Femur (tissue), 1 donor: ENCODE measurements at places on chromosomes 7 and 10.

GRCh38 chr7:12766416-12766815, 79.0 kb downstream of the ARL4A start:
- no peak for DNase-seq

DNA sequence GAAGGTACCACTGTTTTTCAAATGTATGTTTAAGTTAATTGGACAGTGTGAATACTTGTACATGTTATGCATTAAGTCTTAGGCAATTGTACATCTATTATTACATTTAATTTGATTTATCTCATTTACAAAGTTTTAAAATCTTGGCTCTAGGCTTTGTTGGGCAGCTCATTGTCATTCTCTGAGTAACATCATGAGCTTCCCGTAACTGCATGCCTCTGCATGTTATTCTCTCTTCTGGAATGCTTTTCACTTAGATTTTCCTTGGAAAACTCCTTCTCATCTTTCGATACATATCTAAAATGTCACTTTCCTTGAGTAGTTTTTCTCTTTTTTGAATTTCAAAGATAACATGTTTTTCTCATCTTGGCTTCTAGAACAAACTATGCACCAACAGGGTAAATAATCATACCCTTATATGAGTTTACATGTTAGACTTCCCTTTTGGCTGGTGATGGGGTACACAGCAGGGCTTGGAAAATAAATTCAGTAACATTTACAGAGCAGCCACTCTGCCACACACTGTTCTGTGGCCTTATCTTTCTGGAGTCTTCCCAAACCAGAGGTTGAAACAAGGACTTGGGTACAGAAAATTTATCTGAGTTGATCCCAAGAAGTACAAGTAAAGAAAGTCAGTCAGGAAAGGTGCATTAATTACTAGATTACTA, 42.2 kb upstream of the A1CF start:
- no peak for DNase-seq

- no peak for DNase-seq
These were observed 27.6 kb upstream of the BMS1 start for GRCh38 chr10:42755028-42755451.

DNA sequence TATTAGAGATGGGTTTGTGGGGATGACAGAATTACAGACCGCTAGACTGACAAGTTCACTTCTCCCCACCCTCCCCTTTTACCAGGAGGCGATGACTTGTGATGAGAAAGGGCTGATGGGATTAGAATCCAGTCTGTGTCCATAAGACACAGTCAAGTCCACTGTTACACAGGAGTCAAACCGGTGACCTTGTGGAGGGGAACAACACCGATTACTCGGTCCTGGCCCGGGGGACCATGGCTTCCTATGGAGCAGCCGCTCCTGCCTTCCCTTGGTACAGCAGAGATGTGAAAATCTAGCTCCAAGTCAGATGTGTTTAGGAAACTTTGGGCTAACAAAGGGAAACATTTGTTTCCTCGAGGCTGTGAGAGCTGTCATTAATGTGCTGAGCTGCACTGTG, 105.5 kb downstream of the ACTR3B start:
- no peak for DNase-seq

DNA sequence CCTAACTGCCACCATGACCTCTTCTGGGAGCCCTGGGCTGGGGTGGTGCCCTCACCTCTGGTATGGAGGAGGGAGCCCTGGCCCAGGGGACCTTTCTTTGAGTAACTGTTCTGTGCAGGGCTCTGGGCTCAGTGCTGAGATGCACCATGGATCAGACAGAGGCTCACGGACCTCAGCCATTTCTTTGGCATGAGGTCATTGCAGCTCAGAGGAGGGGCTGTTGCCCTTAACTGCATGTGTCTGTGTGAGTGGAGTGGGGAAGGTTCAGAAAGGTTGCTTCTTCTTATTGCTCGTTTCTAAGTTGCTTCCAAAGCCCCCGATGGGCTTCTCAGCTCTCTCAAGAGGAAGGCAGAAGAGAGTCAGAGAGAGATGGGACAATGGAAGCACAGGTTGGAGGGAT, 233.9 kb downstream of the RPS24 start:
- DNase-seq = no peak

- no peak for DNase-seq
These were observed 25.7 kb downstream of the MYO3A start for GRCh38 chr10:25959540-25960232.

DNA sequence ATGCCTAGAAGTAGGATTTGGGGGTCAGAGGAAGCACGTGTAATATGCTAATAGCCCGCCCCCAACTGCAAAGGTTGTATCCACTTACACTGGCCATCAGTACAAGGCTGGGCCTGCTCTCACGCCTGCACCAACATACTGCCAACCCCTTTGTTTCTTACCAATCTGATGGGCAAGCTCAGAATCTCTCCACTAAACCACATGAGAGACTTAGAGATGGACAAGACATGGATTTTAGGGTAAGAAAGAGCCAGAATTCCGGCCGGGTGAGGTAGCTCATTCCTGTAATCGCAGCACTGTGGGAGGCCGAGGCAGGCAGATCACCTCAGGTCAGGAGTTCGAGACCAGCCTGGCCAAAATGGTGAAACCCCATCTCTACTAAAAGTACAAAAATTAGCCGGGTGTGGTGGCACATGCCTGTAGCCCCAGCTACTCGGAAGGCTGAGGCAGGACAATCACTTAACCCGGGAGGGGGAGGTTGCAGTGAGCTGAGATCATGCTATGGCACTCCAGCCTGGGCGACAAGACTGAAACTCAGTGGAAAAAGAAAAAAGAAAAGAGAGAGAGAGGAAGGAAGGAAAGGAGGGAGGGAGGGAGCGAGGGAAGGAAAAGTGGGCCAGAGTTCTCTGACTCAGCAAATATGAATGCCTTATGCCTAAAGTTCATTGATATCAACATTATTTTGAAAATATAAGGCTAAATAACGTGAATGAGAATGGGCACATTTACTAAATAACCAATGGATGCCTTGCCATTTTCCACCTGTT, 162.2 kb downstream of the SLIT1 start:
- DNase-seq = no peak

DNA sequence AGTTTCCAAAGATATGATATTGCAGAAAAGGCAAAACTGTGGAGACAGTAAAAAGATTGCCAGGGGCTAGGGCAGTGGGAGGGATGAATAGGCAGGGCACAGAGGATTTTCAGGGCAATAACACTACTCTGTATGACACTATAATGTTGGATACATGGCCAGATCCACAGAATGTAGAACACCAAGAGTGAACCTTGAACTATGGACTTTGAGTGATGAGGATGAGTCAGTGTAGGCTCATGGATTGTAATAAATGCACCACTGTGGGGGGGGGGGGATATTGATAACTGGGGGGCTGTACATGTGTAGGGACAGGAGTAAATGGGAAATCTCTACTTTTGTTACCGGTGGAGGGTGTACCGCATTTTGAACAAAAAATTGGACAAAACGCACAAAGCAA, 77.4 kb downstream of the ALOX5 start:
- DNase-seq = no peak

DNA sequence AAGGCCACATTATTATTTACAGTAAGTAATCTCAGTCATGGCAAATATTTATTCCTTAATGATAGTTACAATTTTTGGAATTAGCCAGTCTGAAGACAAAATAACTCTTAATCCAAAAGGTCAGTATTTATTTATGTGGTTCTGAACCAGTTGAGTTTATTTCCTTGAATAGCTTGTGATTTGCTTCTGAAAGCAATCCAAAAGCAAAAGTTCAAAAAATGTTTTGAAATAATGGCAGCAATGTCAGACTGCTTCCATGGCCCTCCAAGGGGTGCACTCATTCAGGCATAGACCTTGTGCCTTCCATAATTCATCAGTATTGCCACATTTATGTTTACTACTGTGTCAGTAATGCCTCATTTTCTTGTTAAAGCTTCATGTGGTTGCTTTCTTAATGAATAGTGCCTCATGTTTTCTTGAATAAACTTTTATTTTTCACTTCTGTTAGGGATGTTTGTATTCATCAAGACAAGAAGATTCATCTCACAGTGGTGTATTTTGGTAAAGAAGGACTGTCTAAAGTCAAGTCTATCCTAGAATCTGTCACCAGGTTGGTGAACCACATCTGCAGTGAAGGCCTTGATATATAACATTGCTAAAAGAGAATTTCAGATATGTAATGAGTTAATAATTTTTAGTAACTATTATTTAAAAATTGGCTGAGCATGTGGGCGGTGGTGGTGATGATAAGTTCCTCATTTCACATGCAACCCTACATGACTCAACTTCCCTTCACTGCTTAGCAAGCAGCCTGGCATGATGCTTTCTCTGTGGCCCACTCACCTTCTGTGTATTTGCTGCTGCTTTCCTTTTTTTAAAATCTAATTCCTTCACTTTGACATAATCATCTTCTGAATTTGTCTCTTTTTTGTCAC, 22.0 kb downstream of the CSGALNACT2 start:
- DNase-seq = no peak

GRCh38 chr7:111820621-111821020, 258.3 kb upstream of the IMMP2L start:
- no peak for DNase-seq

DNA sequence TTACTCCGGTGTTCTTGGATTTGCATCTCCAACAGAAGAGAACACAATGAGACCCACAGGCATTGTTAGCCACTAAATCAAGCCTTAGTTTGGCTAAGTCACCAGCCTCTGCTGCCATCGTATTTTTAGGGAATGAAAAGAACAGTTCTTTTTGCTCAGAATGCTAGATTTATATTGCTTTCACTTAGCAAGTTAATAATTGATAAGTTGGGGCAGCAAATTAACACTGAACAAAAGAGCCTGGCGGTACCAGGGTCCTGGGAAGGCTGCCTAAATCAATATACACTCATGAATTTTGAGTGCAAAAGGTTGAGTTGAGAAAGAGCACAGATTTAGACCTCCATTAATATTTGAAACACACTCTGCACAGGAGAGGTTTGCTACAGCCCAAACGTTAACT, 767.7 kb downstream of the TYW1 start:
- no peak for DNase-seq

DNA sequence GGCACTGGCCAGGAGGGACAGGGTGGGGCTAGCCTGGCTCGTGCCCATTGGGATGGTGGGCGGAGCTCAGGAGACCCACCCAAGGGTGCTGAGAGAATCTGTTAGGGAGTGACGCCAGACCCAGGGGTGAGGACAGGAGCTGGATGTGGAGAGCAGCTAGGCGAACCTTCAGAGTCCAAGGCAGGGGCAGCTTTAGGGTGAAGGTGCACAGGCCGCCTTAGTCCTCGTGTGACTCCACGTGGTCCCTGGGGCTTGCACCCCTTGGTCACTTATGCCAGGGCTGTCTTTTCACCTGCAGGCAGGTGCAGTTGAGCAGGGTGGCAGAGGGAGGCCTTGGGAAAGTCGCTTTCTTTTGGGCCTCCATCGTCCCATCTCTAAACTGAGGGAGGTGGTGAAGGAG, 4.3 kb downstream of the RAMP3 start:
- no peak for DNase-seq

GRCh38 chr7:4010923-4011656, 671.0 kb upstream of the FOXK1 start:
- no peak for DNase-seq

- DNase-seq = no peak
These were observed 492 bp upstream of the VCL start for GRCh38 chr10:73997461-73997786.

- DNase-seq = peak; percentile 89
These were observed 11.7 kb upstream of the CPA4 start for GRCh38 chr7:130281260-130281659.

GRCh38 chr10:2927958-2928840, 139.1 kb upstream of the PFKP start:
- DNase-seq = peak; percentile 61

GRCh38 chr10:132395704-132396493, 1.1 kb upstream of the PWWP2B start:
- peak; percentile 76 for DNase-seq

DNA sequence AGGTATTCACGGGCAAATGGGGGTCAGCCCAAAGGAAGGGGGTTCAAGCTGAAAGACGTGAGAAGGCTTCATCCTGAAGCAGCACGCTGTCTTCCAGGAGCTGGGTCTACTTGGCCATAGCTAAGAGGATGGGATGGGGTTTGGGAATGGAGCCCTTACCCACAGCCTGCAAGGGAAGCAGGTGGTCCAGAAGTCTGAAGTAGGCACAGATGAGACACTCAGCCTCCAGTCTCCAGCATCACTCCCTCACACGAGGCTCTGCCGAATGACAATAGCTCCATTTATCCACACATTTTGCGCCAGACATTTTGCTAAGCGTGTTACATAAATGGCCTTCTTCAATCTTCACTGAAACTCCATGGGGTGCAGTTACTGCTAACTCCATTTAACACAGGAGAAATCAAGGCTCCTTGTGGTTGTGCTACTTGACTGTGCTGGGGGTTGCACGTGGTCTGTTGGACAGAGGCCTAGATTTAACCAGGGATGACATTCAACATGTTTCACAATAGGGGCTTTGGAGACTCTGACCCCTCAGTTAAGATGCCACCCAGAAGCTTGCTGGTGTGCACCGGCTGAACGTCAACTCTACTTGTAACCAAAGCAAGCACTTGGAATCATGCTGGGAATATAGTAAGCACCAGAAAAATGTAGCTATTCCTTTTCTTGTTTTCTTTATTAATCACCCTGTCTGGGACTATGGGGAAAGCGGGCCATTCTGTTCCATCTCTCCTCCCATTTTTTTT, 85.3 kb downstream of the FAM241B start:
- DNase-seq = no peak
